ENCODE measurements at places on chromosomes 1 and 21.
A peak's percentile ranks its signal among the peaks of the same experiment; 100 is the strongest.

GRCh38 chr1:208175508-208175895 lies 68.7 kb downstream of the PLXNA2 start:
- no peak for DNase-seq

- no peak for DNase-seq
Measured at GRCh38 chr1:218775501-218776021, 398.1 kb upstream of the LYPLAL1 start.

- DNase-seq = no peak
Measured at GRCh38 chr1:245752561-245752960, 597.8 kb downstream of the KIF26B start.

GRCh38 chr1:44661781-44662682 lies 12.2 kb downstream of the TMEM53 start:
- DNase-seq = no peak

DNA sequence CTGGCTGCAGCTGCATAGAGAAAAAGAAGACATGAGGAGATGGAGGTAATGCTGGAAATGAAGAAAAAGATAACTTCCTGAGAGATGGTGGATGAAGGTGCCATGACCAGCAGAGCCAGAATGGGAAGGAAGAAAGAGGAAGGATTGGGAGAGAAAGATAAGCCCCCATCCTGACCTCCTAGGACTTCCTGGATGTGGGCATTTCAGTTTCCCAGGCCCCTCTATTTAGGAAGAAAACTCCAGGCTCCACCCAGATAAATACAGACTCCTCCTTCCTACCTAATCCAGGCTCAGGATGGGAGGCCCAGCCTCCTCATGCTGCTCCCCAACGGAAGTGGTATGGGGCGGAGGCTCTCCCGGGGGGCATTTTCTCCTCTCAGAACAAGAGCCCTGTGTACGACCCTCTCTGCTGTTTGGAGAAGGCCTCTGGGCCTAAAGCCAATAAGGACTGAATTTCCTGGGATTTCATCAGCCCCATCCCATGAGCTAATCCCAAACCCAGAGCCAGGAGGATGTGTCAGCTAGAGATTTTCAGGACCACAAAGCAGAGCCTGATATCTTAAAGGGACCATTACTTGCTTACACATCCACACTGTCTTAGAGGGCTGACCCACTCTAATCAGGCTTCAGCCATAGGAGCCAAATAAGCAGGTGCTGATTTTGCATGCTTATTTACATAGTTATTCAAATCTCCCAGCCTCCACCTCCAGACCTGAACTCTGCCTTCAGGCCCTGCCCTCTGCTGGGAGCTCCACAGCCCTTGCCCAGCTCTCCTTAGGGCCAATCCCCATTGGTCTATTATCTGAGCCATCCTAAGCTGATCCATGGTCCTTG lies 5.1 kb upstream of the ARHGEF2 start:
- no peak for DNase-seq

DNA sequence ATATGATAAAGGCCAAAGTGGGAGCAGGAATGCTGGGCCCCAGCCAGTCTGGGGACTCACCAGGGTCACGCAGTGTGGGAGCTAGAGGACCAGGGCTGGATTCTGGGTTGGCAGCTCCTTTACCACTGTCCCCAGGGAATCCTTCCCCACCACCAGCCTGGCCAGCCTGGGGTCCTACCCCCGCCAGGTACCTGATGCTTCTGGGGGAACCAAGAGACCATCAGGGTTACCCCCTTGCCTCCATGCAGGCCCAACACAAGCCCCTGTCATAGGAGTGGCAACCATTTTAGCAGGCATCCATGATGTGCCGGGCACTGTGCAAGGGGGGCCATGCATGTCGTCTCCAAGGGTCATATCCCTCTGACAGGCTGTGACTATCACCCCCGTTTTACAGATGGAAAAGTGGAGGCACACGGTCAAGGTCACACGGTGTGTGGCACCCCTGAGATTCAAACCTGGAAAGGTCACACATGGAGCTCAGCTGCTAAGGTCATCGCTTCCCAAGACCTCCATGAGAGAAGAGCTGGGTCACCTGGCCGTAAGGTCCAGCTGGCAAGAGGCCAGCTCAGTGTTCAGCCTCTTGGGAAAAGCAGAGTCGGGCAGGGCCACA lies 16.4 kb downstream of the RUNX3 start:
- no peak for DNase-seq

GRCh38 chr1:178726087-178726517 lies 1.1 kb downstream of the RALGPS2 start:
- peak; percentile 50 for DNase-seq

GRCh38 chr1:22117851-22118250 lies 25.0 kb downstream of the WNT4 start:
- DNase-seq = no peak

DNA sequence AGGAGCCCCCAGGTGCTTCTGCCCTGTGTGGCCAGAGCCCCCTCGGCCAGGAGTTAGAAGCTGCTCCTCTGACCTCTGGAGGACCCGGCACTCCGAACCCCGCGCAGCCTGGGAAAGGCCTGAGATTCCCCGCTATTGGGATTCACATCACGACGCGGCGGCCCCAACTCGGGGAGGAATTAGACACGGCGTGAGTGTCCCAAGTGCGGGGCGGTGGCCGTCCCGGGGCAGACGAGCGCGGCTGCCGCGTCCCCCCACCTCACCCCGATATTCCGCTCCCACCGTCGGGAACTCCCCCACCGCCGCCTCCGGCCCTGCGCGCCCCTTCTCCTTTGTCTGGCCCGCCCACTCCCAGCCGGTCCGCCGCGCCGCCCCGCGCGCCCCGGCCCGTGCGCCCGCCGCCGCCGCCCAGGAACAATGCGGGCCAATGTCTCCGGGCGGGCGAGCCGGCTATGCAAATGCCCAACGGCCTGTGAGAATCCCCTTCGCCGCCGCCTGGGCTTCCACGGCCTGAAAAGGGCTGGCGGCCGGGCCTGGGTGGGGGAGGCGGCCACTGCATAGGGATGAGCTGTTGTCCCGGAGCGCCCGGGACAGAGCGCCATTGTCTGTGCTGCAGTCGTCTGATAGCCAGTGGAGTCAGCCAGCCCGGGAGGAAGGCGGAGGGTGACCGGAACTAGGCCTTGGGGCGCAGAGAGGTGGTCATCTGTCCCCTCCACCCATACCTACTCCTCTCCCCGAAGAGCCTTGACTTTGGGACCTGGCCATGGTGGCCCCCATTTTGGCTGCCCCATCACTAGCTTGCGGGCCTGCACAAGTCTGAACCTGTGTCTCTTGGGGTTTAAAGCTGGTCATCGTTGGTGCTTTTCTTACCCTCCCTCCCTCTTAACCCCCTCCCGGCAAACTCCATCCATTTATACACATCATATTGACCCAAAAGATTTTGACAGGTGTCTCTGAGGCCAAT lies 19.4 kb downstream of the RHBG start:
- no peak for DNase-seq

- DNase-seq = no peak
Measured at GRCh38 chr1:231423648-231424047, 1.6 kb upstream of the EGLN1 start.

DNA sequence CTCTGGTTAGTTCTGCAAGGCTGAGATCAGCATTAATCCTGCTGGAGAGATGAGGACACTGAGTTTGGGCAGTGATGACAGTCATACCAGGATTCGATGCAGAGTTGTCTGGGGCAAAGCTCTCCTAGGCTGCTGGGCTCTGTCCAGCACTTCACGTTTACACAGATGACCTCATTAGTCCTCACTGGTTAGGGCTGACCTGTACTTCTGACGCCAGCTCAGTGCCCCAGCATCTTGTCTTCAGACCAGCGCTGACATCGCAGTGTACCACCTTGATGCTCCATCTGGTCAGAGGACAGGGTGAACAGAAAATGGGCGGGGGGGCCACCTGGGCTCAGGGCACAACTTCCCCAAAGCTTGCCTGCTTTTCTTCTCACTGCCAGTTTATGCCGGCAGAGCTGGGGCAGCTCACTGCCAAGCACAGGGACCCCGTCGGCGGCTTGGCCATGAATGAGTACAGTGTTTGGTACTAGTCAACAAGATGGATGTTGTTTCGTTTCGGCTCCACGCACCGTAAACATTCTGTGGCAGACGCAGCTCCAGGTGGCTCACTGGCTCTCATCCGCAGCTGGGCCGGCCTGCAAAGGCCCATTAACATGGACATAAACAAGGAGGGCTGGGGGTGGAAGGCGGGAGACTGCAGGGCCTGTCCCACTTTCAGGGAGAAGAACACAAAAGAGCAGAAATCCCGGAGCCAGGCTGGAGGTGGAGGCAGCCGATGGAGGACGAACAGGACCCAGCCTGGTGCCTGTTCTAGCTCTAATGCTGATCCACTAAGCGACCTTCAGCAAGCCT lies 118.7 kb downstream of the GLIS1 start:
- DNase-seq = no peak

DNA sequence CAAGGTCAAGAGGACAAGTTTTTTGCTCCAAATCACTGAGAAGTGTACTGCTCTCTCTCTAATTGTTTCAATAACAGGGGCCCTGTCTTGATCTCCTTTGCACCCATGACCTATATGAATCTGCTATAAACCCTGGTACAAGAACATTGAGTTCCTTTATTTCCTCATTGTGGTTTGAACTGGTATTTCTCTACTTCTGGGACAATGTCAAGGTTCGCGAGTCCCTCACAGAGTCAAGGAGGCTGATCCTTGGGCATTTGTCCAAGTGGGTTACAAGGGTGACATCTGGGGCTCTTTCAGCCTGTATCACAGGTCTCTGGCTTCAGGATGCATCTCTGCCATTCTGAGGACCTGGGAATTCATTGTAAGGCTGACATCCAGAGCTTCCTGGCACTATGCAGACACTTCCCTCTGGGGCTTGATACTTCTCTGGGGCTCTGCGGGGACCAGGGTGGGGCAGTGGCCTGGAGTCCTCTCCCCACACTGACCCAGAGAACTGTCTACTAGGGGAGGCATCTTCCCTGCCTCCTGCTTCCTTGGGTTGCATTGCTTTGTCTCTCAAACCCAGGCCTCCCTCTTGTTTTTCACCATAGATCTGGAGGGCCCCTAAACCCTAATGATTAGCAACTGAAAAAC lies 22.5 kb upstream of the ZNF648 start:
- no peak for DNase-seq

GRCh38 chr1:42846257-42847110 lies at the start of gene ZNF691:
Gene ZNF691 (plus strand): TSS chr1:42846613. CDS start chr1:42849659, 3,046 bp downstream.
- peak; percentile 96 for DNase-seq

- no peak for DNase-seq
Measured at GRCh38 chr1:196393742-196394141, 214.5 kb downstream of the KCNT2 start.

GRCh38 chr1:212119397-212119837 lies 83.9 kb downstream of the DTL start:
- DNase-seq = no peak

DNA sequence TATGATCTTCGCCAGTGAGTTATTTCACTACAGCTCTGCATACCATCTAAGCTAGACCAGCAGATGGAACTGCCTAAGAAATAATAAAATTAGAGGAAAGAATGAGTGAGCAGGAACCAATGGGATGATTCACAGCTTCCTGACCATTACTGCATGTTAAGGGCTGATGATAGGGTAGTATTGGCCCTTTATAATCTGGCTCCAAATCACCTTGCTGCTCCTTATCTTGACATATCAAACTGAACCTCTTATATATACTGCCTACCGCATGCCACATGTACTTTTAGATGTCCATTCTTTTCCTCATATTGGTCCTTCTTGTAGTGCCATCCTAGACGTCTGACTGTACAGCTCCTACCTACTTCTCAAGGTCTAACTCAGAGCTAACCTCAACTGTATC lies 524.4 kb downstream of the DPYD start:
- no peak for DNase-seq

- DNase-seq = no peak
Measured at GRCh38 chr1:221841251-221841982, 99.5 kb upstream of the DUSP10 start.

GRCh38 chr1:15414445-15414983 lies 4.8 kb downstream of the EFHD2 start:
- no peak for DNase-seq

- DNase-seq = no peak
Measured at GRCh38 chr1:70586046-70586445, 175.0 kb downstream of the CTH start.

- no peak for DNase-seq
Measured at GRCh38 chr1:175514387-175514953, 228.9 kb downstream of the TNR start.

- DNase-seq = no peak
Measured at GRCh38 chr1:63980740-63981407, 207.1 kb downstream of the ROR1 start.

DNA sequence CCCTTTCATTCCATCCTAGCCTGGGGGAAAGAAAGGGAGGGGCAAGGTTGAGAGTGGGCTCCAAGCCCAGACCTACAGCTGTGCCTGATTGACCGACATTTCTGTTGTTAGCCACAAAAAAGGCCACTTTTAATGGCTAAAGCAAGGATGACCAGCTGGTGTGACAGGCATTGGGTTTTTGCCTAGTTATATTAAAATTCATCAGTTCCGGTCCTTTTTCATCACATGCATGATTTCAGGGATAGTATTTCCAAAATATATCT lies 192.3 kb downstream of the ZNF326 start:
- no peak for DNase-seq

- no peak for DNase-seq
Measured at GRCh38 chr1:23083714-23084480, 64.6 kb downstream of the KDM1A start.

- DNase-seq = no peak
Measured at GRCh38 chr1:97277891-97278654, 556.5 kb downstream of the PTBP2 start.

- no peak for DNase-seq
Measured at GRCh38 chr1:41371630-41372599, 10.7 kb downstream of the FOXO6 start.

GRCh38 chr1:55352080-55352810 lies 137.1 kb upstream of the USP24 start:
- no peak for DNase-seq

DNA sequence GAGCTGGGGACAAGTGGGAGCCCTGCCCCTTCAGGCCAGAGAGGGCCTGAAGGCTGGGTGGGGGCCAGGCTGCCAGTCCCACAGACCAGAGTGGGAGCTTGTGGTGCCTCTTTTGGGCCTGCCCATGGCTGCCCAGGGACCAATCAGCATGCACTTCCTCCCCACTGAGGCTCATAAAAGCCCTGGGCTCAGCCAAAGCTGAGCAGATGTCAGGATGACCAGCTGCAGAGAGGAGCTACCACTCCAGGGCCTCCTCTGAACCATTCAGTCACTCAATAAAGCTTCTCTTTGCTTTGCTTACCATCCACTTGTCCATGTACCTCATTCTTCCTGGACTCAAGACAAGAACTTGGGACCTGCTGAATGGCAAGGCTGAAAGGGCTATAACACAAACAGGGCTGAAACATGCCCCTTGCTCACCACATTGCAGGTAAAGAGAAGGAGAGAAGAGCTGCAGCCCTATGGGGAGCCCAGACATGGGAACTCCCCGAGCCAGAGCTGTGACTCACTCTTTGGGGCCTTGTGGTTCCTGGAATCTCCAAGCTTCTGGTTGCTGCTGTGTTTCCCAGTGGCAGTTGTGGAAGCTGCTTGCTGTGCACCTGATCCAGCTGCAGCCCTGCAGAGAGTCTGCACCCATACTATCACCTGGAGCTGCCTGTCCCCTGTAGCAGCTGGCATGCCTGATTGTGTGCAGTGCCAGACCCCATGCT lies 82.0 kb downstream of the OLFML3 start:
- DNase-seq = no peak

DNA sequence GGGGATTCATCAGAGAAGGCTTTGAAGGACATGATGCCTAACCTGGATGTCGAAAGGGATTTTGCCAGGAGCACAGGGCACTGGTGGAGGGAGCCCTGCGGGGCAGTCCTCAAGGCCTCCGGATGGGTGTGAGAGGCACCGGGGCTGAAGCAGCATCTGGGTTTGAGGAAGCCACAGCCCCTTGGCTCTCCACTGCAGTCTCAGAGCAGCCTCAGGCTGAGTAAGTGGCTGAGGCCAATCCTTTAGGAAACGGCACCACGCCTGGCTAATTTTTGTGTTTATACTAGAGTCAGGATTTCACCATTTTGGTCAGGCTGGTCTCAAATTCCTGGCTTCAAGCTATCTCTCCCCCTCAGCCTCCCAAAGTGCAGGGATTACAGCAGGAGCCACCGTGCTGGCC lies 12.0 kb downstream of the ERVH48-1 start:
- no peak for DNase-seq

All from GM10248 (cell line).